ENCODE measurements at places on chromosomes 1 and 21.

GRCh38 chr21:43908167-43908566 lies 43.1 kb downstream of the AGPAT3 start:
- DNase-seq: no peak

DNA sequence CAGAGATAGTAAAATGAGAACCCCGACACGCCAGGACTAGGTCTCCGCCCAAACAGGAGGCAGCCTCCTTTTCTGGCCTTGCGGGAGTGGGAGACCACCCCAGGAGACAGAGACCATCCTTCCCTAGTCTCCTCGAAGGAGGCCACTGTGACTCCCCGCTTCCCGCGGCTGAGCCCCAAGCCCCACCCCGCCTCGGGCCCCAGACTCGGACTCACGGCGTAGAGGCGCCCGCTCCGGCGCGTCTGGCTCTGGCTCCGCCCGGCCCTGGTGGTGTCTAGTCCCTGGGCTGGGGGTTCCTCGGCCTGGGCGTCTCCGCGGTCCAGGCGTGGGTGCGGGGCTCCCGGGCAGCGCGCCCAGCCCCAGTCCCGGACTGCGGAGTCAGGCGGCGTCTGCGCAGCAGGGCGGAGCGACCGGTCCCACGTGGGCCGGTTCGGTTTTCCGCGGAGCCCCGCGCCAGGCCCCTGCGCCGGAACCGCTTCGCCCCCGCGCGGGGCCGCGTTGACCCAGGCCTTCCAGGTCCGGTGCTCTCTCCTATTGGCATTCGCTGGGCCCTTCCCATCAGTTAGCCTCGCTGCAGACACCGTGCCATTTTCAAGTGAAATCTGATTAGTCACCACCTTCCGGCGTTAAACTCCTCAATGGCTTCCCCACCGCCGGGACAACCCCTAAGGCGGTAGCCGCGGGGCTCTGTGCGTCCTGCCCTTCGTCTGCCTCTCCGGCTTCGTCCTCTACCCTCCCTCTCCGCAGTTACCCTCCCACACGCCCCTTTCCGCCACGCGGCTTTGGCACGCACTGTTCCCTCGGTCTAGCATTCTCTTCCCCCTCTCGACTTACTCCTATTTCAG lies at the start of gene C1orf216:
Gene C1orf216 (minus strand): TSS at position 393 of the 845 bp plus-strand sequence. CDS start 2,563 bp downstream, outside the sequence.
- peak; percentile 62 for DNase-seq

GRCh38 chr1:16211824-16212223 lies 628 bp downstream of the ARHGEF19 start:
- DNase-seq: no peak

GRCh38 chr1:233368106-233368788 lies 40.7 kb downstream of the MAP3K21 start:
- DNase-seq: no peak

GRCh38 chr1:6000444-6001288 lies 8.4 kb upstream of the NPHP4 start:
- DNase-seq: no peak

DNA sequence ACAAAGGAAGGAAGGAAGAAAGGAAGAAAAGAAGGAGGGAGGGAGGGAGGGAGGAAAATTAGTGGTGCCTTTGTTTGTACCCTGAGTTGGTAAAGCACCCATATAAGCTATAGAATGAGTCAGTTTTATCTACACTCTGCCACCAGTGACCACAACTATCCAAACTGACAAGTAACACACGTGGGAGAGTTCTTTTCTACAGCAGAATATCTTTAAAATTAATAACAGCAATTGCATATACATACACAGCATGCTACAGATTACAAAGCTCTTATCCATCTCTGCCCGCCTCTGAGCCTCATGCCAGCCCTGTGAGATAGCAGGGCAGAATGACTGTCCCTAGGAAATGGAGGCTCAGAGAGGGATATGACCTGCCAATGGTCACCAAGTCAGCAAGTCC lies 20.3 kb downstream of the CDCP2 start:
- DNase-seq: no peak

DNA sequence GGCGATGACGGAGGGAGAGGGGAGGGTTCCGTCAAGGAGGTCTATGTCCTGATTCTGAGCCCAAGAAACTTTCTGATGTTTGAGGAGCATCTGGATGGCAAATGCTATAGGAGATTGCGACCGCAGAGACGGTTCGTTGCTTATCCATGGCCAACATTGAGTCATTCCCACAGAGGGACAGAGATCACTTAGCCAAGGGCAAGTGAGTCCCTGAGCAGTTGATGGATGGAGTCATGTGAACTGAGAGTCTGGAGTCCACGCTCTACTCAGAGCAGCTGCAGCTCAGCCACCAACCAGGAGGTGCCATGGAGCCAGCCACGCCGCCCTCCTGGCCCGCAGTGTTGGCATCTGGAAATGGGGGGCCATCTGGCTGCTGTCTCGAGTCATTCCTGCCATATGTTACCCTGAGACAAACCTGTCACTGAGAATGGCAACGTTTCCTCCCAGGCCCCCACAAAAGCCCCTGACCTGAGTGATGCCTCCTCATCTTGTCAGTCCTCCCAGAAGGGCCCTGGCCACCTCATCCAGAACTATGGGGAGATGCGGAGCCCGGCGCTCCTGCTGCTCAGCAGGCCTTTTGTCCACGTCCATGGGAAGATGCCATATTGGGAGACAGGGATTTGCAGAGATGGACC lies 58.6 kb downstream of the ATP5PO start:
- no peak for DNase-seq

DNA sequence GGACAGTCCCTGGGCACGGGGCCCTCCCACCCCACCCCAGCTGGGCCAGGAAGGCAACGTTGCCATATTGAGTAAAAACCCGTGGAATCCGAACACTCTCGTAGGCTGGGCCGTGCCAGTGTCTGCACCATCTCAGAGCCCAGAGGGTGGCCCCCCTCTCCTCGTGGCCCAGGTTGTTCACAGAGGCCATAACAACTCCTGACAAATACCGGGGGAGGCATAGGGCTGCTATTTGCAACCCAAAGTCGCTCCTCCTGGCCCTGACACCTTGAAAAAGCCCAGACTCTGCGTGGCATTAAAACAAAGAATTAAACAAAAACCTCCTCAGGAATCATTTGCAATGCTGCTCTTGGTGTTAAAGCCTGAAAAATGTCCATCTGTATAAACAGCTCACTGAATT lies 141.4 kb downstream of the CASZ1 start:
- DNase-seq: no peak

GRCh38 chr1:100230765-100231164 lies 18.9 kb downstream of the DBT start:
- DNase-seq: no peak

DNA sequence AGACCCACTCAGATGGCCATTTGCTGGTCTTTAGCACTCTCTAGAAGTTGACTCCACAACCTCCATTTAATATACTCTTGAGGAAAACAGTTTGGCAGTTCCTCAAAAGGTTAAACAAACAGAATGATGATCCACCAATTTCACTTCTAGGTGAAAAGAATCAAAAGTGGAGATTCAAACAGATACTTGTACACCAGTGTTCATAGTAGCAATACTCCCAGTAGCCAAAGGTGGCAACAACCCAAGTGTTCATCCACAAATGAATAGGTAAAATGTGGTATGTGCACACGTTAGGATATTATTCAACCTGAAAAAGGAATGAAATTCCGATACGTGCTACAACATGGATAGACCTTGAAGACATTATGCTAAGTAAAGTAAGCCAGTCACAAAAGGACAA lies 6.3 kb downstream of the PRCC start:
- no peak for DNase-seq
